ENCODE measurements at places on chromosomes 1 and 21.

- DNase-seq: no peak
Observed at GRCh38 chr1:171666114-171666769, 13.8 kb upstream of the MYOC start.

DNA sequence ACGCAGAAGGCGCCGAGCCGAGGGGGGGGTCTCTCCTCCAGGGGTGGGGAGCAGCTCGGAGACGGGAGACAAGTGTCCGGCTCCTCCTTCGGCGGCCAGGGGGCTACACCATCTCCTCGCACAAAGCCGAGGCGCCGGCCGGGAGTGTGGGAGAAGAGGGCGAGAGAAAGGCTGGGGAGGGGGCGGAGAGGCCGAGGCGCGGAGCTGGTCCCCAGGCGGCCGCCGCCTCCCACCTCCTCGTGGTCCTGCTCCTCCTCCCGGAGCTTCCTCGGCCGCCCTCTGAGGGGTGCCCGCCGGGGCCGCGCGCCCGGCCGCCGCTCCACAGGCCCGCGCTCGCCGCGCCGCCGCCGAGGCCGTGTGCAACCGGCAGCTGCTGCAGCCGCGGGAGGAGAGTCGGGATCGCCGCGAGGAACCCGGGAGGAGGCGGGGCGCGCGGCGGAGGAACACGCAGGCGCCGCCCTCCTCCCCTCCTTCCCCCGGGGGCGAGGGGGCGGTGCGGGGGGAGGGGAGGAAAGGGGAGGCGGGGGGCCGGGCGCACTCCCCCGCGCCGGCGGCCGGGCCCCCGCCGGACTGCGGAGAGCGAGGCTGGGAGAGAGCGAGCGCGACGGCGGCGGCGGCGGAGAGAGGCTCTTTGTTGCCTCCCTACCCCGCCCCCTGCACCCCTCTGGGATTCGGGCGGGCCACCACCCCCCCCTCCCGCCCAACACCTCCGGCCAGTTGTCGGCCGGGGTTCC is at the start of gene ENAH:
Gene ENAH, minus strand, starts transcription at position 395 of the 734 bp plus-strand sequence. CDS start 433 bp downstream, outside the sequence.
- DNase-seq: peak; percentile 97

DNA sequence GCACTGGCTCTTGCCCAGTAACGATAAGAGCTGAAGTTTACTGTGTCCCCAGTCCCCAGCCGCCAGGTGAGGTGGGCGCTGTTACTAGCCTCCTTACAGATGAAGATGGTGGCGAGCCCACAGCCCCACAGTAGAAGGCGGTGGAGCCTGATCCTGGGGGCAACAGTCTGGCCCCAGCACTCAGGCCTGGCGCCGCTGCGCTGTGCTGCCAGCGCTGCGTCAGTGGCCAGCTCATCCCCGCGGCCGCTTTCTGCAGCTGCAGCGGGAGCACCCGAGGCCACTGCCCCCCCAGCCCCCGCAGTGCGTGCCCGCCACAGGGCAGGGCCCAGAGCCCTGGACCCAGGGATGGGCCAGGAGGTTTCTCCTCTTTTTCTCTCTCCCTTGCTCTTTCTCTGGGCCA is 13.3 kb downstream of the H6PD start:
- DNase-seq: no peak

GRCh38 chr21:23881783-23882182 is 1725.5 kb downstream of the MRPL39 start:
- no peak for DNase-seq

GRCh38 chr1:202007304-202007703 is 3.1 kb upstream of the ELF3 start:
- DNase-seq: no peak

GRCh38 chr1:17569200-17570139 is 30.0 kb downstream of the ARHGEF10L start:
- no peak for DNase-seq

DNA sequence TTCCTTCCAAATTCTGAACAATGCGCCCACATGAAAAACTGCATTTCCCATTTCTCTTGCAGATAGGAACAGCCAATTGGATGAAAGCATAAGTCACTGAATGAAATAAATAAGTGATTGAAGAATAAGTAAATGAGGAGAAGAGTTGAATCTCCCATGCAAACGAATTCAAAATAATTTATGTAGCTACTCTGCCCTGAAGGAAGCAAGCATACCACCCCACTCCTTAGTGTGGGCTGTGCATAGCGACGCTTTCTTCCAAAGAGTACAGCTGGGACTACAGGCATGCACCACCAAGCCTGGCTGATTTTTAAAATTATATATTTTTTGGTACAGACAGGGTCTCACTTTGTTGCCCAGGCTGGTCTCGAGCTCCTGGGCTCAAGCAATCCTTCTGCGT is 16.5 kb upstream of the RIMKLA start:
- DNase-seq: no peak

DNA sequence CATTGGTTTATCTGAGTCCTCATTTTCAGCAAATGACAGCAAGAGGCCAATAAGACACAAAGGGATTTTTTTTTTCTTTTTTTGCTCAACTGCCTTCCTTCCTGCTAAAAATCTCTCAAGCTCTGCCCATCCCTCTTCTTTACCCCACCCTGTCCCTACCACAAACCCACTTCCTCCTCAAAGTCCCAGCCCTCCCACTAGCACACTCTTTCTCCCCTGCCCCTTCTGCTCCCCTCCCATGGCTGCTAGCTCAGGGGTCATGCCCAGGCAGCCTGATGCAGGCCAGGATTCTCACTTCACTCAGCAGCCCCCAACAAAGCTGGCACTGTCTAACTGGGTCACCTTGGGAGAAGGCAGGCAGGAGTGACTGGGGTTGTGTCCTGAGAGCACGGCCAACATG is 28.8 kb upstream of the PPP2R5A start:
- no peak for DNase-seq

DNA sequence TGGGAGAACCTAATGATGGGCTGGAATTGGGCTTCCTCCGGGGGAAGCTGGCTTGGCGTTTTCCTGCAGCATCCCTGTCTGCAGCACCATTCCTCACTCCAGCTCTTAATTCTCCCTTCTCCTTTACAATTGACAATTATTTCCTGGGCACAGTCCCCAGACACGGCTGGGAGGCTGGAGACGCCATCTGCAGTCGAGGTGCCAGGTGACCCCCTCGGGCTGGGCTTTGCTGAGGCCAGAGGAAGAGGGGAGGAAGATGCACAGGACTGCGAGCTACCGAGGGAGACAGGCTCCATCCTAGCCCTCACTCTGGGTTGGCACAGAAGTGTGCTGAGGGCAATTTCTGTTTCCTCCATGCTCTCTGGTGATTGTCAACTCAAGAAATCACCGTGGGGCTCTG is 453.8 kb downstream of the PTPRU start:
- DNase-seq: peak; percentile 62

- DNase-seq: no peak
Observed at GRCh38 chr1:154751690-154752089, 118.4 kb downstream of the KCNN3 start.

GRCh38 chr1:54180701-54181360 is 19.0 kb downstream of the CYB5RL start:
- peak; percentile 50 for DNase-seq

DNA sequence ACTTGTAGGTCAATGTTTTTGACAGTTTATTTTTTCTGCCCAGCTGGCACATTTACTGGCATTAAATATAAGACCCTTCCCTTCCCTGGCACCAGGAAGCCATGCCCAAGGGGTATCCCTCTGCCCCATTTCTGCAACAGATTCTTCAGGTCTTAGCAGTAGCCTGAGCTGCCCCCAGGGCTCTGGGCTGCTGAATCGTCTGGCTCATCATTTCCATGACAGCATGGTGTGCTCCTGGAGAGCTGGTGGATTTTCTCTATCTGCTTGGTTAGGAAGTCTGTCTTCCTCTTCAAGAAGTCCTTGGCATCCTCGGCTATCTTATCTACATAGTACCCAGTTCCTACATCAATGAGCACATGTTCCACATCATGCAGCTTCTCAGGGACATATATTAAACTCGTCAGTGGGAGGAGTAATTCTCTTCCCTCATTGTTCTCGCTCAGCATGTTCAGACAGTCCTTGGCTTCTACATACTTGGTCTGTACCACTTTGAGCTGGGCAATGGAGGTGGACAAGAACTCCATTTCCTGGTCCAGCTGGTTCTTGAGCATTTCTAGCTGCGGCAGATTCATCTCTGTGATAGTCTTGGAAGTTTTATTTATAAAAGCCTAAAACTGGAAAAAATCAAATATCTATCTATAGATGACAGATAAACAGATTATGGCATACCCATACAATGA is 23.5 kb downstream of the MIA3 start:
- DNase-seq: peak; percentile 25

GRCh38 chr1:154407198-154408091 is 2.3 kb downstream of the IL6R start:
- no peak for DNase-seq
